Endothelial cell of umbilical vein (primary cell): ENCODE measurements at places on chromosomes 13 and 19.

DNA sequence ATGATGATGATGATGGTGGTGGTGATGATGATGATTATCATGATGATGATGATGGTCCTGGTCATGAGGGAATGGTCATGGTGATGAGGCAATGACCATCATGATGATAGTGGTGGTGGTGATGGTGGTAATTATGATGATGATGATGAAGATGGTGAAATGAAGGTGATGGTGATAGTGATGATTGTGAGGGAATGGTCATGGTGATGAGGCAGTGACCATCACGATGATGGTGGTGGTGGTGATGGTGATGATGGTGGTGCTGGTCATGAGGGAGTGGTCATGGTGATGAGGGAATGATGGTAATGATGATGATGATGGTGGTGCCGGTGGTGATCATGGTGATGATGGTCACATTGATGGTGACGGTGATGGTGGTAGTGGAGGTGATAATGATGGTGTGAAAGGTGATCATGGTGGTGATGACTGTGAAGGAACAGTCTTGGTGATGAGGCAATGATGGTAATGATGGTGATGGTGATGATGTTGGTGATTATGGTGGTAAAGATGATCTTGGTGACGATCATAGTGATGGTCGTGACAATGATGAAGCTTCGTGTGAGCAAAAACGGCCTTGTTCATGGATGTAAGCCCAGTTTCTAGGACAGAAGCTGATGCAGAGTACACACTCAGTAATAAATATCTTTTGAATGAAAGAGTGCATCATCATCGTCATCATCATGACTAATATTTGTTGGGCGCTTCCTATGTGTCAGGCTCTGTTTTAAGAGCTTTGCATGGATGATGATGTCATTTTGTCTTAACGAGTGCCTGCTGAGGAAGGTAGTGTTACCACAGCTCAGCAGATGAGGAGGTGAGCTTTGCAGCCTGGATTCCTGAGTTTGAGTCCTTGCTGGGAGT, 17.3 kb downstream of the SBK2 start:
- H3K36me3 ChIP-seq: no peaks in the 10 kb centered on the region
- no peak overlapping the region for H3K4me3 ChIP-seq
- no peaks in the 10 kb centered on the region for H3K27me3 ChIP-seq
- DNase-seq: no peak
- H3K4me1 ChIP-seq: no peaks in the 10 kb centered on the region

GRCh38 chr19:10424011-10424637, 3.8 kb downstream of the PDE4A start:
- H3K27me3 ChIP-seq: peaks cover 34% of the 10 kb centered on the region
- H3K4me1 ChIP-seq: peaks cover 27% of the 10 kb centered on the region
- DNase-seq: peak; percentile 73
- no peak overlapping the region for H3K4me3 ChIP-seq

DNA sequence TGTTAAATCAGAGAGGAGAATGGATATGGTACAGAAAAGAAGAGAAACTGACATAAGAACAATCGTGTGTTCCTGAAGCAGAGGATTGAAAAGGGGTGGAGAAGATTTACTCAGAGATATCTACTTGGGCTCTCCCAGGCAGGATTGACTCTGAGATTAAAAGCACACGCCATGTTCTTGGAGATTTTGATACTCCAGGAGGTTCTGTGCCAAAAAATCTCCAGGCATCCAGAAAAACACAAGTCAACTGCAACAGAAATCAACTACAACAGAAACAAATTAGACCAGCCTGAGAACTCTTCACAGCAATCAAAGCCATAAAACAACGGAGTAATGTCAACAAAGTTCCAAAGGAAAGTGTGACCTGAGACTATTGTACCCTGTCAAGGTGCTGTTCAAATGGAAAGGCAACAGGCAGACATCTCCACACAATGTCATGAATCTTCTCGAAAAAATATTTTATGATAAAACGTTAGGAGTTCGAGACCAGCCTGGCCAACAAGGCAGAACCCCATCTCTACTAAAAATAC, 104.2 kb downstream of the UBL3 start:
- no peak for DNase-seq
- no peak overlapping the region for H3K27ac ChIP-seq
- no peaks in the 10 kb centered on the region for H3K36me3 ChIP-seq

GRCh38 chr19:50793558-50794065, 3.4 kb downstream of the ACP4 start:
- H3K36me3 ChIP-seq: peaks cover 15% of the 10 kb centered on the region
- no peaks in the 10 kb centered on the region for H3K4me1 ChIP-seq
- no peak for DNase-seq

GRCh38 chr13:111219950-111220349, 100.5 kb upstream of the TEX29 start:
- DNase-seq: no peak
- H3K27me3 ChIP-seq: no peaks in the 10 kb centered on the region
- H3K27ac ChIP-seq: no peak overlapping the region
- no peaks in the 10 kb centered on the region for H3K4me1 ChIP-seq

DNA sequence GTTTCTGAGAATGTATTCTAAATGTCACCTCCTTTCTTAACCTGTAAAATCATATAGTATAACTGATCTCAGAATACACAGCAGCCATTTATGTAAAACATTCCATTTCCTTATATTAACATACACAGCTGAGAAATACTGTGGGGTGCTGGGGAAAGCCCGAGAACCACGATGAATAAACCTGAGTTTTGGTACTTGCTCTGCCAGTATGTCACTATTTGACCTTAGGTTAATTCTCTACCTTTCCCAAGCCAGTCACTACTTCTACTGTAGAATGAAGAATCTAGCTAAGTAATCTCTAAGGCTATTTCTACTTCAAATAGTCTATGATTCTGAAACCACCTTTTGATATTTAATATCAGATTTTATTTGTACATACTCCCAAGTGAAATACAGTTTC, 173.7 kb downstream of the TBC1D4 start:
- H3K27ac ChIP-seq: no peak overlapping the region
- no peak for DNase-seq
- peaks cover 6% of the 10 kb centered on the region for H3K36me3 ChIP-seq
- no peaks in the 10 kb centered on the region for H3K27me3 ChIP-seq
- no peaks in the 10 kb centered on the region for H3K4me1 ChIP-seq
- no peak overlapping the region for H3K4me3 ChIP-seq

GRCh38 chr13:32548837-32549236, 10.2 kb upstream of the N4BP2L2 start:
- H3K4me3 ChIP-seq: no peak overlapping the region
- no peaks in the 10 kb centered on the region for H3K36me3 ChIP-seq
- DNase-seq: peak; percentile 14
- H3K27me3 ChIP-seq: peaks cover 3% of the 10 kb centered on the region
- H3K4me1 ChIP-seq: no peaks in the 10 kb centered on the region

GRCh38 chr19:47296036-47296435, 13.6 kb upstream of the C5AR1 start:
- no peaks in the 10 kb centered on the region for H3K36me3 ChIP-seq
- no peak overlapping the region for H3K27ac ChIP-seq
- H3K27me3 ChIP-seq: no peaks in the 10 kb centered on the region
- no peak overlapping the region for H3K4me3 ChIP-seq
- peak; percentile 55 for DNase-seq

- H3K27me3 ChIP-seq: peaks cover 21% of the 10 kb centered on the region
- H3K27ac ChIP-seq: no peak overlapping the region
- H3K36me3 ChIP-seq: no peaks in the 10 kb centered on the region
- no peak overlapping the region for H3K4me3 ChIP-seq
Observed at GRCh38 chr19:10510301-10510802, 6.9 kb downstream of the S1PR5 start.

DNA sequence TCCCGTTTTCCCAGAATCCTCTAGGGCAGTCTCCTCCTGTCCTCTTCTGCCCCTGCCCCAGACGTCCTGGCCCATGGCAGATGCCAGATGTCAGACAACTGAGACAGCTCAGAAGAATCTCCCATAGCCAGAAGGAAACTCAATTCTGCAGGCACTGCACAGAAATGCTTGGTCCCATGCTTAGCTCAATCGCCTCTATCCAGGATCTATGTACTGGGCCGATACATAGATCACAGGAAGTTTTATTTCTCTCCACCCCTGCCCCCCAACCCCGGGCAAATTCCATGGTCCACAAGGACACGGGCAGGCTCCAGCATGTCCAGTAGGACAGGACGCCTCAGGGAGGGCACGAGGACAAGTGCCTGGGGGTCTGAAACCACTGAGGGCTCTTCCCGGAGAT, 4.8 kb downstream of the MBD3 start:
- H3K27ac ChIP-seq: no peak overlapping the region
- DNase-seq: no peak
- no peaks in the 10 kb centered on the region for H3K27me3 ChIP-seq
- H3K36me3 ChIP-seq: peaks cover 11% of the 10 kb centered on the region

DNA sequence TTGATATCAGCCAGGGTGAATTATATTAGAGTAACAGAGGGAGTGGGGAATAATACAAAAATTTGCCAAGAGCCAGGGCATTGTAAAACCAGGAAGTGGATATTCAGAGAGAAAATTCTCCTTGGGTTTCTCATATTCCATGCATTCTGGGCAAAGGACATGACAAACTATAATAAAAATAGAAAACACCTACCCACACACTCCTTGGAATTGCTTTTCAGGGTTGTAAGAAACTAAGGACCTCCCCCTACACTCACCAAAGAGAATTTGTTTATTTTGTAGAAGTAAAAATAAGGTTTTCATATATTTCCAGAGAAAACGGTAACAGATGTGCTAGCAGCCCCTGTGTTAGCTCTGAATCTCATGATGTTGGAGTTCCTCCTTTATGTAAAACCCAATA, 649.6 kb downstream of the SLITRK1 start:
- H3K4me1 ChIP-seq: no peaks in the 10 kb centered on the region
- H3K27ac ChIP-seq: no peak overlapping the region
- H3K36me3 ChIP-seq: no peaks in the 10 kb centered on the region
- no peak for DNase-seq
- H3K27me3 ChIP-seq: no peaks in the 10 kb centered on the region

GRCh38 chr19:7869910-7870511, 4.2 kb downstream of the PRR36 start:
- H3K27ac ChIP-seq: no peak overlapping the region
- no peaks in the 10 kb centered on the region for H3K36me3 ChIP-seq
- peaks cover 24% of the 10 kb centered on the region for H3K27me3 ChIP-seq
- DNase-seq: peak; percentile 33

DNA sequence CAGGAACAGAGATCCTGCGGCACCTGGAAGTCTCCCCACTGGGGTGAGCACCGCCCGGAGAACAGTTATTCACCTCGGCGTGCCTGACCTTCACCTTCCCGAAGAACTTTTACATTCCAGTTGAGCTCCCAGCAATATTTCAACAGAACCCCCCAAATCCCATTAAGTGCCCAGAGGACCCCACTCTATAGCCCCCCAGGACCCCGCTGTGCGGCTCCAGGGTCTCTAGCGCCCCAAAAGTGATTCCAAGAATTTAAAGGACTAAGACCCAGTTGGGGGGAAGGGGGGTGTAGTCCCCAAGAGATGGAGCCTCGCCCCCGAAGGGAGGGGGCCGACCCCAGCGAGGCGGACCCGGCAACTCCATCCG, 480 bp downstream of the GPR108 start:
- DNase-seq: no peak
- H3K4me1 ChIP-seq: peaks cover 46% of the 10 kb centered on the region
- peak overlapping the region; percentile 88 for H3K27ac ChIP-seq
- H3K27me3 ChIP-seq: no peaks in the 10 kb centered on the region
- H3K36me3 ChIP-seq: no peaks in the 10 kb centered on the region

DNA sequence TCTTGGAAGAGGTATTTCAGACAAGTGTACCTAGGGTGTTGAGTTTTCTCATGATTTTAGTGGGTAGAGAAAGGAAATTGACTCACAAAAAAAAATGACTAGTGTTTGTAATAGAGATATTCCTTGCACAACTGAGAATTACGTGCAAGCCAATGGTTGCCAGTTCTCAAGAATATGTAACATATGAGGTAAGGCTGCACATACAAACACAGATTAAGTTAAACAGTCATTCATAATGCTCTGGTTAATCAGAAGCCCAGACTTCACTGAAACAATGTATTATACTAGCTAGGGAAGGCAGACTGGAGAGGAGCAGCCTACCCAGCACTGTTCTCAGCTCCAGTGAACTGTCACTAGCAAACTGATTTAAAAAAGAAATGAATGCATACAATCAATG, 418.3 kb downstream of the DIAPH3 start:
- H3K36me3 ChIP-seq: no peaks in the 10 kb centered on the region
- H3K4me1 ChIP-seq: no peaks in the 10 kb centered on the region
- no peak overlapping the region for H3K4me3 ChIP-seq

- peaks cover 20% of the 10 kb centered on the region for H3K4me1 ChIP-seq
- no peak overlapping the region for H3K4me3 ChIP-seq
- H3K36me3 ChIP-seq: no peaks in the 10 kb centered on the region
Observed at GRCh38 chr13:78662467-78662866, 3.5 kb upstream of the OBI1 start.

DNA sequence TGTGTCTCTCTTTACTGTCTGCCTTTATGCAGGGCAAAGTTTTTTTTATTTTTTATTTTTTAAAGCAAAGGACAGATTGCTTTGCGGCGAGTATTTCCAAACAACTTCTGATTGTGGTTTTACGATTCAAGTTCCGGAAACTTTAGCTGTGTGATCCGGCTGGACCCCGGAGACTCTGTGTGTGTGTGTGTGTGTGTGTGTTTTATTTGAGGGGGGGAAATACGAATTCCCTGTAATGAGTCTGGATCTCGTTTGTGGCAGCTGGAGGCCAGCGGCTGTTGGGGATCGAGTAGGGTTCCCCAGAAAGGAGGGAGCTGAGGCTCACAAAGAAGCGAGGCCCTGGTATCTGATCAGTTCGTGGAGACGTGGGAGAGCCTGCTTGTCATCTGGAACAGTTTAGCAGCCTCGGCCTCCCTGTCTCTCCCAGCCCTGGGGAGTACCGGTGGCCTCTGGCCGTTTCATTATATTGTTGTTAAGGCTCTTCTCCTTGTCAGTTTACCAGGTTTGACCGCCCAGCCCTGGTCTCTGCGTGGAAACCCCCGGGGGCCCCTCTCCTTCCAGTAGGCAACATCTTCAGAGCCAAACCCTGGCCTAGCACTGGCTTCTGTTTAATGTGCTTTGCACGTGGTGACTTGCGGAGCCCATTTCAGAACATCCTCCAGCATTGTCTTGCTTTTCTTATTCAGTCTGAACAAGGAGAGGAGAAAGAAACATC, 1.3 kb downstream of the FARP1 start:
- H3K27ac ChIP-seq: peak overlapping the region; percentile 30
- peak overlapping the region; percentile 88 for H3K4me3 ChIP-seq
- DNase-seq: peak; percentile 35
- H3K36me3 ChIP-seq: no peaks in the 10 kb centered on the region
- H3K4me1 ChIP-seq: peaks cover 12% of the 10 kb centered on the region

- no peaks in the 10 kb centered on the region for H3K36me3 ChIP-seq
- H3K27me3 ChIP-seq: peaks cover 29% of the 10 kb centered on the region
Observed at GRCh38 chr19:35509018-35509652, 4.3 kb downstream of the DMKN start.
